ENCODE measurements at places on chromosomes 12 and 14.

DNA sequence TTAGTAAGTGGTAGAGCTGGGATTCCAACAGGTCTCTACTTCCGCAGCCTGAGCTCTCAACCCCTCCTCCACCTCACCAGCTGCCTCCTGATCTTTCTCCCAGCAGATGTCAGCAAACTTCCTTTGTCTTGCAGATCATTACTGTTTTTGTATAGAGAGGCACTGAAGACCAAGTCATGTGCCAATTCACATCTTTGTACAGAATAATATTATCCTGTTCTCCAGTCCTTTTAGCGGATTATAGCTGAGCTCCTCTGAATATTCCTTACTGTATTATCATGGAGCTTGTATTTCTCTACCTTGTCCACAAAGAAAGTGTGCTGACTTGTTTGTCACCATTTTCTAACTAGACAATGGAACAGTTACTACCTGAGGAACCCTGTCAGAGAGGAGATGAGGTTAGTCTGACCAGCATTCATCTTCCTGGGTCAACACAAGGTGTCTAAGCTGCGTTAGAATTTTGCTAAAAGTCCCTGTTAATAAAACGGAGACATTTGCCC lies 142.3 kb upstream of the ARHGAP5 start:
- no peak for DNase-seq

DNA sequence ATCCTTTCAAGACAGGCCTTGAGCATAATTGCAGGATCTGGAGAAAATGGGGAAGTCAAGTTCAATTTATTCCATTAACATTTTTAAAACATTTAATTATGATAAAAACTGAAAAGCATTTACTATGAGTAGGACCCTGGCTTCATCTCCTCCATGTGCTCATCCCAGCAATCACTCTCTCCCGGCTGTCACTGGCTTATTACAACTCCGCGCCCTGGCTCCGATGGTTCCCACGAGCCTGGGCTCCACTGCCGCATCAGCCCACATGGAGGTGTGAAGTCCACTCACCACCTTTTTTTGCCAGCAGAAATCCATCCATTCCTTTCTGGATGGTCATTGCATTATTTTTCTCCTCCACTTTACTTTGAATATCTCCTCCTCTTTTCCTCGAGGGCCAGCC lies 194.4 kb downstream of the EMP1 start:
- DNase-seq: no peak

GRCh38 chr12:121513464-121514183 lies 67.2 kb downstream of the KDM2B start:
- DNase-seq: no peak

DNA sequence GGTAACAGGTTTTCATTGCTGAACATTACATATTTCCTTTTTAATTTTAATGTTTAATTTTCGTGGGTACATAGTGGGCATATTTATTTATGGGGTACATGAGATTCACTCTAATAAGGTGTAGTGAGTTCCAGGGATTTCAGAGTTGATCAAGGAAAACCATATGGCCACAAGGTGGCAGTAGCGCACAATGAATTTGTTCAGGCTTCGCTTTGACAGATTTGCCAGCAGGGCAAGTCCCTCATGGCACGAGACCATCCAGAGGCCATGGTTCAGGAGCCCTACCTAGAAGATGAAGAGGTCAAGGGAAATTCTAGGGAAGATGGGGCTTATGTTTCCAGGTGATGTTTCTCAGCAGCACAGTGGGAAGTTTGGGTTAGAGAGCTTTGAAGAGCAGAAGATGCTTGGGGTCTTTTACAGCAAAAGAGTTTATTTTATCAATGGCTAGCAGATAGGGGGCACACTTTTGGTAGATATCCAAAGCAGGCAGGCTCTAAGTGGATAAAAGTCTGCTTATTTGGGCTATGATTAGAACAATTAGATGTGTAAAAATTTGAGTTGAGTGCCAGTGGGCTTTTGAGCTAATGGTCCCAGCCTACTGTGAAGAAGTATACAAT lies 1004.4 kb downstream of the AACS start:
- peak; percentile 86 for DNase-seq

GRCh38 chr14:44778604-44779003 lies 183.1 kb downstream of the KLHL28 start:
- no peak for DNase-seq

DNA sequence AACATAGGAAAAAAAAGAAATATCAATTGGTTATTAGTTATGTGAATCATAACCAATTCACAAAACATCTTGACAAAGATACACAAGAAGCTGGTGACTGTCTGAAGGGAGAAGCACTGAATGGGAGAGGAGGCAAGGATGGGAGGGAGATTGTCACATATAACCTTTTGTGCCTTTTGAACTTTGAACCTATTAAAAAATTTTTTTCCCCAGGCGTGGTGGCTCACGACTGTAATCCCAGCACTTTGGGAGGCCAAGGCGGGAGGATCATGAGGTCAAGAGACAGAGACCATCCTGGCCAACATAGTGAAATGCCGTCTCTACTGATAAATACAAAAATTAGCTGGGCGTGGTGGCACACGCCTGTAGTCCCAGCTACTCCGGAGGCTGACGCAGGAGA lies 12.6 kb downstream of the DYNLL1 start:
- no peak for DNase-seq

GRCh38 chr12:106582249-106582591 lies 584 bp upstream of the RFX4 start:
- no peak for DNase-seq

GRCh38 chr12:103791350-103791920 lies 49.6 kb downstream of the NT5DC3 start:
- no peak for DNase-seq

- DNase-seq: no peak
These were observed 38.3 kb downstream of the FSCB start for GRCh38 chr14:44468771-44469170.

- DNase-seq: no peak
These were observed 141.7 kb downstream of the PIK3C2G start for GRCh38 chr12:18402872-18403611.

GRCh38 chr14:30420515-30420914 lies 138.4 kb upstream of the G2E3 start:
- DNase-seq: no peak
